HT1080 (cell line): ENCODE measurements at places on chromosomes 1 and 21.

GRCh38 chr1:231923491-231924041 lies 297.0 kb downstream of the DISC1 start:
- DNase-seq, result no peak

DNA sequence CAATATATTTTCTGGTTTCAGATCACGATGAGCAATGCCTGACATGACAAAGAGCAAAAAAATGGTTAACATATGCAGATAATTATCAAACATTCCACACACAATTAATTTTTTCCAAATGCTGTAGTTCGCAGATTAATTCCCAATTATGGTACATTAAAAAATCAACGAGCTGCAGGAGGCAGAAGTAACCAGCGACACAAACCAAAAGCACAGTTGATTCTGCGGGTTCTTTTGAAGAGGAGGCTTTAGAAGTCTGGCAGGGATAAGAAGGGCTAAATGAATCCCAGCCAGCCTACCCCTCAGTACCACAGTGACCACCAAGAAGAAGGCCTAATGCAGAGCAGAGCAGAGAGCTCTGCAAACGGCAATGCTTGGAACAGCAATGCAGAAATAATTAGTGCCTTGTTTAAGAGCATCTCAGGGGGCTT lies 17.0 kb upstream of the KNCN start:
- no peak for DNase-seq

DNA sequence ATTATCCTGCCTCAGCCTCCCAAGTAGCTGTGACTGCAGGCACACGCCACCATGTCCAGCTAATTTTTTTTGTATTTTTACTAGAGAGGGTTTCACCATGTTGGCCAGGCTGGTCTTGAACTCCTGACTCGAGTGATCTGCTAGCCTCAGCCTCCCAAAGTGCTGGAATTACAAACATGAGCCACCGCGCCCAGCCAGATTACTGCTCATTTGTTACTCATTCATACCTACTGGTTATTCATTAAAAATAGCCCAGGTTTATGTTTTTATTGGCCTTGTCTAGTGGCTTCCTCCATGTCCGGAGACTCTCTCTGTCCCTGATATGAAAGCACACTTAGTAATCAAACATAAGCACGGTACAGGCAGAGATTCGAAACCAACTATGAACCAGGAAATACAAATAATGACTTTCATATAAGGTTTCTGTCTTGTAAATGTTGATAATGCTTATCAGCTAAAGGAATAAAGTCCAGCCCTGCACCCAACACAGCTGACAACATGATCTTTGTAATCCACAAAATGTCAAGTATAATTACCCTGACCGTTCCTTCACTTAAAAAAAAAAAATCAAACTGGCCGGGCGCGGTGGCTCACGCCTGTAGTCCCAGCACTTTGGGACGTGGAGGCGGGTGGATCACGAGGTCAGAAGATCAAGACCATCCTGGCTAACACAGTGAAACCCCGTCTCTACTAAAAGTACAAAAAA lies 50.4 kb upstream of the CXADR start:
- DNase-seq, result no peak

- no peak for DNase-seq
Measured at GRCh38 chr1:210617293-210617692, 288.6 kb downstream of the HHAT start.

GRCh38 chr21:28688381-28688780 lies 304.3 kb downstream of the LTN1 start:
- no peak for DNase-seq

GRCh38 chr1:15436881-15437442 lies 1.3 kb upstream of the CTRC start:
- DNase-seq, result no peak

DNA sequence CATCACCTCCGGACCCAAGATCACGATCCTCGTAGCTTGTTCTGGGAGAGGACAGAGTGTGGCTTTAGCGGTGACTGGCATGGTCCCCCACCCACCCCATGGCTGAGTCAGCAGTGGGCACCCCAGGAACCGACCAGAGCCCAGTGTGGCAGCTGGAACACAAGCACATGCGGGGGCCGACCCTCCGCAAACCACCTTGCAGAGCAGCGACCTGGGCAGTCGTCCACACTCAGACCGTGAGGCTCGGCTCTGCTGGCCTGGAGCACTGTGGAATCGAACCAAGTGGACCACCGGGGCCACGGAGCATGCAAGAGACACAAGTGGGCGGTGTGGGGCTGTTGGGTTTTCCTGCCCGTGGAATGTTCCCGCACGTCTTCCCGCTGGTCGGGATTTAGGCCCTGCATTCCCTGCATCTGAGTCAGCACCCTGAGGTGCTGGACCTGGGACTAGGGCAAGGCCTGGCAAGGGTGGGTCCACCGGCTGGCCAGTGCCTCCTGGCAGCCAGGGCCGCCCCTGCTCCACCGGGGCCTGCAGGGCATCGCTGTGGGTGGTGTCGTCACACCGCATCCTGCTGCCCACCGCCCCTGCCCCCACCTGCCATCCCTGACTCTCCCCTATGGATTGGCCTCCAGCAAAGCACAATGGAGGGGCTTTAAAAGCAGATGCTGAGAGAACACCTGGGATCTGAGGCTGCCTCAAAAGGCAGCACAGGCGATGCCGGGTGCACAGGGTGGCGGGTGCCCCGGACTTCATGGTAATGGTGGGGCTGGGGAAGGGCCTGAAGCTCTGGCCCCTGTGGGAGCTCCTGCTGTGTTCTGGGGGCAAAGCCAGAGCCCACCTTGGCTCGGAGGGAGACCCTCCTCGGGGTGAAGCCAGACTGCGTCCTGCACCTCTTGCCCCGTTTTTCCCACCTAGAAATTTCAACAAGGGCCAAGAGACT lies 18.5 kb downstream of the MORN1 start:
- no peak for DNase-seq

GRCh38 chr21:44012474-44013379 lies 618 bp downstream of the TRAPPC10 start:
- DNase-seq, result peak; percentile 37

GRCh38 chr1:156804572-156805243 lies 11.9 kb downstream of the SH2D2A start:
- DNase-seq, result no peak

DNA sequence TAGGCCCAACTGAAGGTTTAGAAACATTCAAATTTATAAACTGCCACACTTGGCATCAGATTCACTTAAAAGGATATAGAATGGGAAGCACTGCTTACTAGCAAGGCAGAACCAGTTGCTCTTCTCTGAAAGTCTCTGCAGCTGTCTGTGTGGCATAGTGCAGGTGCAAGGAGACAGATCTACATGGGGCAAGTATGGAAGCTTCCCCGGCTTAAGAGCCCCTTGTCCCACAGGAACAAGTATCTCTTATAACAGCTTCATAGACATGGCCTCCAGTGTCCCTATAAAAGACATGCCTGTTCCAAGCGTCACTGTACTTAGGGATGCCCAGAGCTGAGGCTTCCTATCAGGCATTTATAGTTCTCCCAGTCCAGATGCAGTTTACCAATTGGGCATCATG lies 26.5 kb downstream of the ZBTB8B start:
- DNase-seq, result no peak

DNA sequence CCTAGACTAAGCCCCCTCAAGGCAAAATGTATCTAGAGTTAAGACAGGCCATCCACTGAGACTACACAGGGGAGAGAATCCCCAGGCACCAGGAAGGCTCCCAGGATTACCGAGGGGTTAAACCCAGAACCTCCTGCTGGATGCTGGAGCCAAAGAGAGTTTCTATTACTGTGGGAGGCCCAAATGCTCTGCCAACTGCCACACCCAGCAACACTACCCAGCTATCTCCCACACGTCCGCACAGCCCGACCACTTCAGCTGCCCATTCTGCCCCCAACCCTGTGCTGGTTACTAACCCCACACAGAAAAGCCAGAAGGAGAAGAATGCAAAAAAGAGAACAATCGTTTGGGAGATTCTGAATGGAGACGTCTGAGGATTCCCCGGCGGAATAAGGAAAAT lies 63.6 kb downstream of the CD46 start:
- DNase-seq, result no peak

DNA sequence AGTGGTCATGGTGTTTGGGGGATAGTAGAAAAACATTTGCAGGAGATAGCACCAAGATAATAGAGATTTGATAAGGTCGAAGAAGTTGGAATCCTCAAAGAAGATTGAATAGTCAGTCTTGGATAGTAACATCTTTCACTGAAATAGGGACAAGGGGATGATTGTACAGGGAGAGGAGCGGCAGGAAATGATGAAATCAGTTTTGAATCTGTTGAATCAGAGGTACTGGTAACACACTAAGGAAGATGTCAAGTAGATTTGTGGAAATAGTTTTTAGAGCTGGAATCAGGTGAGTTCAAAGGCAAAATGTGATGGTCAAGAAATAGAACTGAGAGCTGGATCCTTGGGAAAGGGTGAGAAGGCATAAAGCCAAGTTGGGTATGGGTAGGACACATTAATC lies 26.5 kb downstream of the CAP1 start:
- DNase-seq, result peak; percentile 70

- DNase-seq, result no peak
Measured at GRCh38 chr1:28779751-28780408, 32.1 kb upstream of the OPRD1 start.

GRCh38 chr1:6245086-6245868 lies 1.3 kb downstream of the HES3 start:
- peak; percentile 75 for DNase-seq

DNA sequence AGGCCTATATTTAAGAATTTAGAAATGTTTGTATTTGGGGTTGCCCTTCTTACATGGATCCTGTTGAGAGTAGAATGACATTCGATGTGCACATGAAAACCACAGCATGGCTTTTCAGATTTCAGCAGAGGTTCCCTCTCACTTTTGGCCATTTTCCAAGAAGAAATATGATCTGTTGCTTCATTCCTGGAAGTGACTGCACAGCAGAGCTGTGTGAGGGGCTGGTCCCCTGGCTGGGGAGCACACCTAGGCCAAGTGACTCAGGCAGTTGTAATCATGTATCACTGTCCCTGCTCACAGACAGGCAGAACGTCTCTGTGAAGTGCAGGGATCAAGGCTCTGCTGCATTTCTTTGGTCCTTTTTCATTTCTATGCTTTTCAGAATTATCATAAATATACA lies 32.3 kb downstream of the AGT start:
- peak; percentile 91 for DNase-seq

- DNase-seq, result no peak
Measured at GRCh38 chr1:238153939-238154338, 263.2 kb upstream of the ZP4 start.

DNA sequence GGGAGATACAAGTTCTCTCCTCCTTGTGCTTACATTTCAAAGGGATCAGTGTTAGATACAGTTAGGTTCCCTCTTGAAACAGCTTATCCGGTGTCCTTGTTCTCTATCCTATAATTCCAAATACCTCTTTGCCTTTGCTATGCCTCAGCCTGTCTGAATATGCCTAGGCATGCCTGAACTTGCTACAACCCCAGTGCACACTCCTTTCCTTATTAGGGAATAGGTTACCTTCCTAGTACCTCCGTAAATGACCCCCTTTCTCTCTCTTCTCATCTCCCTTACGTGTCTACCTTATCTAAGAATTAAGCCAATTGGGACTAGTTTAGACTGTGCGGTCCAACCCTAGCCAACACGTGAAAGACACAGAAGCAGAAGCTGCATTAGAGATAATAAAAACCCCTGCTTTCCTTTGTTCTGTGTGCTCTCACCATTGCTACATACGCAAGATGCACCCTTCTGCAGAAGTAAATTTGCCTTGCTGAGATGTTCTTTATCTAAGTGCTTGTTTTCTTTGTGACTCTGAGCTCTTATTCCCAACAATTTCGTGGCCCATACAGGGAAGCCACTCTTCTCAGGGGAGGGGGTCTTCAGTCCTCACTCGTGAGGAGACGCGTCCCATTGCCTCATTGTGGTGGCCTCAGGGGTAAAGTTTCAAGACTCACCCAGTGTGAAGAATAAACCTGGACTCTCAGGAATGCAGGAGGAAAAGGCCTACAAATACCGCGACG lies 802.1 kb downstream of the PLA2G4A start:
- DNase-seq, result no peak

DNA sequence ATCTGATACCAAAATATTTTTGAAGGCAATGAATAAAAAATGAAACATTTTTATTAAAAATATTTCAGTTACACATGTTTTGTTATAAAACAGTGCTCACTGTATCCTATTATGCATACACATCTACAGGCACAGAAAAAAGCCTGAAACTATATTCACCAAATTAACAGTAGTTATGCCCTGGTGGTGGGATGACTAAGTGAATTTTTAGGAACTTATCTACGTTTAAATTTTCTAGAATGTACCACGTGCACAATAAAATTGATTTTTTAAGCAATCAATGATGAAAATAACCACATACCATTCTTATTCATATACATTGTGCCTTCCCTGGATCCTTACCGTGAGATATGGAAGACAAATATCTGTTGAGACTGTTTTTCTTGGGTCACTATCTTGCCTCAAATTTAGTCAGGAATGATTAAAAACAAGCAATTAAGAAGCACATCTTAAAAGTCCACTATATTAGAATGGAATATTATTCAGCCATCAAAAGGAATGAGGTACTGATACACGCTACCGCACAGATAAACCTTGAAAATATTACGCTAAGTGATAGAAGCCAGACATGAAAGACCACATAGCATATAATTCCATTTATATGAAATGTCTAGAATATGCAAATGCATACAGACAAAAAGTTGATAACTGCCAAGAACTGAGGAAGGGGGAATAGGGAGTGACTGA lies 17.4 kb downstream of the TP53BP2 start:
- no peak for DNase-seq

- no peak for DNase-seq
Measured at GRCh38 chr21:25496825-25497482, 110.3 kb downstream of the MRPL39 start.

DNA sequence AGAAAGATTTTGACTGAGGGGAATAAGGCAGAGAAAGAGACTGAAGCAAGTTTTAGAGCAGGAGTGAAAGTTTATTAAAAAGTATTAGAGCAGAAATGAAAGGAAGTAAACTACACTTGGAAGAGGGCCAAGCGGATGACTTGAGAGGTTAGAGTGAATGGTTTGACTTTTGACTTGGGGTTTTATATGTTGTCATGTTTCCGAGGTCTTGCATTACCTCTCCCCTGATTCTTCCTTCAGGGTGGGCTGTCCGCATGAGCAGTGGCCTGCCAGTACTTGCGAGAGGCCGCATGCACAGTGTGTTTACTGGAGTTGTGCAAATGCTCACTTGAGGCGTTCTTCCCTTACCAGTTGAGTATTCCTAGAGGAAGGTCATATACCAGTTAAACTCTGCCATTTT lies 13.0 kb upstream of the DENND2D start:
- no peak for DNase-seq

DNA sequence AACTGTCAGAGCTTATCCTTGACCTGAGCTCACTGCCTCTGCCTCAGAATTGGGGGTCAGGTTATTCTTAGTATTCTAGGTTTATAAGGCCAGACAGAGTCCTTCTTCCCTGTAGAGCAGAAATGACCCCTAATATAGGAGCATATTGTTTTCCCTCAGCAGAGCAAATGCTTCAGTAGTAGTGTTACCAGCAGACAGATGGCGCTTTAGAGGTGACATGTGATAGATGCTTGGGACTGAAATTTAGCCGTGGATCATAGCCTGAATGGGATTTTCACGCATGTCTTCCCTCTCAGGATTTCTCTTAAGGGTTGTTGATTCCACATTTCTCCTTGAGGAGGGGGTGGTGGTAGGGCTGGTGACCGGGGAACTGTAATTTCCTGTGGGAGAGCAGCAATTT lies 24.5 kb downstream of the ADARB1 start:
- no peak for DNase-seq

- peak; percentile 37 for DNase-seq
Measured at GRCh38 chr1:59062743-59063142, 234.2 kb upstream of the FGGY start.
